ENCODE measurements at places on chromosomes 2 and 18.

- DNase-seq: no peak
Observed at GRCh38 chr18:13252686-13253410, 34.3 kb downstream of the LDLRAD4 start.

DNA sequence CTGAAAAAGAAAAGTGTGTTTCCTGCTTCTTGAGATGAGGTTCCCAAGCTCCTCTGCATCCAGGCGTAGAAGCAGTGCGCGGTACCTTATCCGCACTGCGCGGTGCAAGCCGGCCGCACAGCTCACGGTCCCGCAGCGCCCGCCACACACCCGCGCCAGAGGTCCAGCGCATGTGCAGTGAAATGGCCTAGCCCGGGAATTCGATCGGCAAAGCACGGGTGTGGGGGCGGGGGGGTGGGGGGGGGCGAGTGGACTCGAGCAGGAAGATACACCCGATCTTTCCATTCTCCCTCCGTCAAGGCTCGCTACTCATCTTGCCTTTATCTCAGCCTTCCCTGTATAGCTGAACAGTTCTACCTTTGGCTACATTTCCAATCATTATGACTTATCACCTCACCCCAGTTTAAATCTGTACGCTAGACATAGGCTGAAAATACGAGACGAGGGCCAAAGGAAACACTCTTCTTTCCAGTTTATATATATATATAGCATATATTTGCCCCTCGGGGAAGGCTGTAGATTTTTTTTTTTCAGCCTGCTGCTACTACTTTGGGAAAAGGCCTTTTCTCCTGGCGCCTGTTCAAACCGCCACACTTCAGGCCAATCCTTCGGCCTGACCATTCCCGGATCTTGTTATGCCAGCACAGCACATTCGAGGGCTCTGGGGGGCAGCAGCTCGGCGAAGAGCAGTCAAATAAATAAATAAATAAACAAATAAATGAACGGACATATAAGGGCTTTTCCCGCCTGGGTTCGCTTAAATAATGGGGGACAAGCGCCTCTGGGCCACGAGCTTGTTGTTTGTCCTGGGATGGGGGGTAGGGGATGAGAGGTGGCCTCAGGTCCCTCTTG lies 10.4 kb downstream of the HOXD8 start:
- DNase-seq: no peak

- DNase-seq: peak; percentile 78
Observed at GRCh38 chr2:113700186-113700841, 56.1 kb downstream of the SLC35F5 start.

- DNase-seq: no peak
Observed at GRCh38 chr2:201835066-201835465, 28.7 kb downstream of the CDK15 start.

DNA sequence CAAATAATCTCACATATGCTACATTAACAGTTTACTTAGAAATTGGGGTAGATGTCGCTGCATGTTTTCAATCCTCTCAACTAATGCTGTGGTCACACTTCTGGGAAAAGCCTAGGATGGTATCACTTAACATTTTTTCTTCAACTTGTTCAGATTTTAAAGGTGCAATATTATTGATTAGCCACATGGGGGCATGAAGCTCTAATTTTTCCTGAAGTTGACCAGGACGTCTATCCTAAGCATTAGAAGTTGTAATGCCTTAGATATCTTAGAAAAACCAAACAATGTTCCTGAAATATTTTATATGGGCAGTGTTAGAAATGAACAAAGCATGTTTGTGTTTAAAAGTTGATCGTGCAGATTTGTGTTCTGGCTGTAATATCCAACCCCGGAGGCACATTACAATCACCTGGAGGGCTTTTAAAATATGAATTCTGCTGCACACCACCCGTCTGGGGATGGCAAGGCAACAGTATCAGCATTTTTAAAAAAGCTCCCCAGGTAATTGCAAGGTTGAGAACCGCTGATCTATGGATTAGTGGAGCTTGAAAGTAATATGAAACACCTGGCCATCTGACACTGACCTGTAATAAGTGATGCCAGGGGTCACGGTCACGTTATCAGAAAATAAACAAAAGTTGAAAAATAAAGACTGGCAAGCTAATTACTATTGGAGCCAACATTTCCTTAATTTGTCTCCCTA lies 100.5 kb upstream of the LMAN1 start:
- no peak for DNase-seq

- DNase-seq: no peak
Observed at GRCh38 chr2:173739006-173739405, 226.2 kb downstream of the SP3 start.

- peak; percentile 83 for DNase-seq
Observed at GRCh38 chr2:47323009-47323821, 79.7 kb upstream of the MSH2 start.

DNA sequence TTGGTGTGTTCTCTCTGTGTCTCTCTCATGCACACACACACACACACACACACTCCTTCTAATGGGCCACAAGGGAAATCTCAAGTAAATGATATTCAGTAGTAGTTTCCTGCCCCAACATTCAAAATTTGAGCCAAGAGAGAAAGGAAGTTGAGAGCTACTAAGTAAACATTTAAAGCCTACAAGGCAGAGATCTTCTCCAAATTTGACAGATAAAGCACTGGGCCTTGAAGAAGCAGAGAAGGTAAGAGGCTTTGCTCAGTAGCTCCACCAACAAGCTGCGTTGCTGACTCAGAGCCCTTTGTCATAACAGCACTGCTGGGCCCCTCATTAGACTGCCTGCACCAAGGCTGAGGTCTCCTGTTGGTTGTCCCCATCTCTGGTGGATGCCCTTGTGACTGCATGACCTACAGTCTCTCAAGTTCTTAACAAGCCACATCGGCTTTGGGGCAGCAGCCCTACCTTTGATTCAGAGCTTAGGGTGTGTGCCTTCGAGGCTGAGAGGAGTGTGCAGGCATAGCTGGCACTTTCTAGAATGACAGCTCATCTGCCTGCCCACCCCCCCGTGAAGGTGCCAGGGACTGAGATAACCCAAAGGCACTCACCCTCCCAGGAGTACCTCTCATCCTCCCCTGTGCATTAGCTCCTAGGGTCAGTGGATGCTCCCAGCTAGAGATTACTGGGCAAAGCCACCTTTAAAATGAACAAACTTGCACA lies 32.3 kb upstream of the NEB start:
- DNase-seq: no peak

DNA sequence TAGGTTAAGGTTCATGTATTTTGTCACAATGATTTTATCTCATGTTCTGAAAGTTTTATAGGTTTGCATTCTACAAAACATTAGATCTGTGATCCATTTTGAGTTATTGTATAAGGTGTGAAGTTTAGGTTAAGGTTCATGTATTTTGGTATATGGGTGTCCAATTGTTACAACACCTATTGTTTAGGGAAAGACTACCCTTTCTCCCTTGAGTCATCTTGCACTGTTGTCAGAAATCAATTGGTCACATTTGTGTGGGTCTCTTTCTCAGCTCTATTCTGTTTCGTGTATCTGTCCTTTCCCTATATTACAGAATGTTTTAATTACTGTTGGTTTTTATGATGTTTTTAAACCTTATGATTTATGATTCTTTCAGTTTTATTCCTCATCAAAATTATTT lies 192.3 kb downstream of the MCFD2 start:
- DNase-seq: no peak

DNA sequence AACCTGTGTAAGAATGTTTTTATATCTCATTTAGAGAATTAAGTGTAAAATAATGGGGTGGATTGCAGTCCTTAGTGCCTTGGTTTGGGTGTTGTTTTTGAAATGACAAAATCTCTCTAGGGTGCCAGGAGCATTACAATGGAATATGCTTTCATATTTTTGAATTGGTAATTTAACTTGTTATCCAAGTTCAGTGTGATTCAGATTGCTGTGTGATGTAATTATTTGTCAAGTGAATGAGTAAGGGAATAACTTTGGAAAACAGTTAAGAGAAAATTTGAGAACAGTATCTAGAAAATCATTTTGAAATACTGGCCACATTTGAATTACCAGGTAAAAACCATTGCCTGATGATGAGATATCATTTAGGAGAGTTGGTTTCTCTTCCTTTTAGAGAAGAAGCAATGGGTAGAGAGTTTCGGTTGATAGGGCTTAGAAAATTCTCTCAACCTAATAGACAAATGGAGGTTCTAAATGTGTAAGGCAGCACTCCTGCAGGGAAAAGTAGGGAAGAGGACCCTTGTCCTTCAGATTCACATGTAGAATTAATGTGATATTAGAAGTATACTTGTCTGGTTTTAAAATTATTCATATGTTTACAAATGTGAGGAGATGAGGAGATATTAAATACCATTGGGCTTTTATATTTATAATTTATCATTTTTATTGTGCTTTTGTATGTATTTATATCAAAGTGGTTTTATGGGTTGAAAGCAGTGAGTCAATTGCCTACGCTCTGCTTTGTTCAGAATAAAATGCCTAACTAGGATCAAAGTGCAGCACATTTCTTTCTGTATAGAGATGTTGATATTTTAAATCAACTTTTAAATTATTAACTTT lies 124.8 kb downstream of the PHLPP1 start:
- no peak for DNase-seq

GRCh38 chr2:89000235-89000634 lies 308.8 kb downstream of the RPIA start:
- no peak for DNase-seq

- DNase-seq: no peak
Observed at GRCh38 chr2:226754821-226755604, 44.6 kb downstream of the IRS1 start.

DNA sequence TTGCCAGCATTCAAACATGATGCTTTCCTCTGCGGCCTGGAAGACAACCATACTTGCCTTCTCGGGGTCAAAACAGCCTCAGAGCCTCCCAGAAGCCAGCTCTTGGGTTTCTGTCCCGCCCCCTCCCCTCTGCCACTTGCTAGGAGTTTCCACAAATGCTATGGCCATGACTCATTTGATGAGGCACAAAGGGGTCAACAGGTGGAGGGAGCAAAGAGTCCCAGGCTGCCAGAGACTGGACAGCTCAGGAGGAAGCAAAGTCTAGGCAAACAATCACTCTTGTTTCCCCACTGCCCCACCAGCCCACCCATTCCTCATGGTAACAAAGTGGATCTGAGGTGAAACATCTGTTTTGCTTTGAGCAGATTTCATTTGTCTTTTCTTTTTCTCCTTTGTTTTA lies 551.1 kb downstream of the TNS1 start:
- DNase-seq: no peak

DNA sequence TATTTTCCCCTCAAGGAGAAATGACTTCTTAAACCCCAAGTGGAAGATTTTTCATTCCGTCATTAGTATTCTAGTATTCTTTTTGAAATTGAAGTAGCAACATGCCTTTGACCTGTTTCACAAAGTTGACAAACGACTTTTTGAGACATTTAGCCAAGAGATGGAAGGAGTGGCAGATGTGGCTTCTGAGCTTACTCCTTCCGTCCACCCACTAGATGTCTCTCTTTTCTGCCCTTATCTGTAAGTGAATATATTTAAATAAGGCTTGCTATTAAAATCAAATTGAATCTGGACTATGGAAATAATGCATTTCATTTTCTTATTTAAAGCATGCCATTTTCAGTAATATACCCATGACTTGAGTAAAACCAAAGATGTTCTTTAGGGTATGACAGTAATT lies 74.1 kb downstream of the ACTR3 start:
- DNase-seq: no peak

GRCh38 chr2:109160714-109161440 lies 31.9 kb downstream of the SH3RF3 start:
- no peak for DNase-seq

DNA sequence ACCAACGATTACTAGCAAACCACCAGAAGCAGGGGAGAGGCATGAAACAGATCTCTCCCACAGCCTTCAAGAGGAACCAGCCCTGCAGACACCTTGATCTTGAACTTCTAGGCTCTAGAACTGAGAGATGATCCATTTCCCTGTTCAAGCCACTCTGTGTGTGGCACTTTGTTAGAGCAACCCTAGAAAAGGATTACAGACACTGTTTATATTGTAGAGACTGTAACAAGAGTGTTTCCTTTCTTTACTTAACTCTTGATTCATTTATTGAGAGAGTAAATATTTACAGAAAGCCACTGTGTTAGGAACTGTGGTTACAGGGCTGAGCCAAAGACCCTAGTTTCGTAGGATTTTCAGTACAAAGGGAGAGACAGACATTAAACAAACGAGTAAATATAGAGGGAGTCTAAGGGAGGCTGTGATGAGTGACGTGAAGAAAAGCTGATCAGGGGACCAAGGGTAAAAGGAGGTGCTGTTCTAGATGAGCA lies 10.9 kb downstream of the CCDC68 start:
- no peak for DNase-seq

- DNase-seq: peak; percentile 61
Observed at GRCh38 chr2:128309280-128310093, 9.2 kb downstream of the HS6ST1 start.

DNA sequence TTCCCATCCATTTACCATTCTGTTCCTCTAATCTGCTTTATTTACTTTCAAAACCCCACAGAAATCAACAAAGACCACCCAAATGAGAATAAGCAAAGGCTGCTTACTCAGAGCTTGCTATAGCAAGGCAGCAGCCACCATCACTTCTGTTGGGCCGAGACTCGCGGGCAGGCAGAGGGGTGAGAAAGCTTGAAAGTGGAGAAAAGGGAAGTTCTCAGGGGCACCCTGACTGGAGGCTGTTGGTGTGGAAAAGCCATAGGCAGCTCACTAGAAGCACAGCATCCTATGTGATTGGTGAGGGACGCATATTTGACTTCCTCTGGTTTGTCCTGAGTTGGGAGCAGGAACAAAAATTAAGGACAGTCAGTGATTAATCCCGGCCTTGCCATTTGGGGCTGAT lies 269.7 kb upstream of the THSD7B start:
- DNase-seq: no peak

- DNase-seq: no peak
Observed at GRCh38 chr18:34767601-34768027, 57.5 kb downstream of the DTNA start.

DNA sequence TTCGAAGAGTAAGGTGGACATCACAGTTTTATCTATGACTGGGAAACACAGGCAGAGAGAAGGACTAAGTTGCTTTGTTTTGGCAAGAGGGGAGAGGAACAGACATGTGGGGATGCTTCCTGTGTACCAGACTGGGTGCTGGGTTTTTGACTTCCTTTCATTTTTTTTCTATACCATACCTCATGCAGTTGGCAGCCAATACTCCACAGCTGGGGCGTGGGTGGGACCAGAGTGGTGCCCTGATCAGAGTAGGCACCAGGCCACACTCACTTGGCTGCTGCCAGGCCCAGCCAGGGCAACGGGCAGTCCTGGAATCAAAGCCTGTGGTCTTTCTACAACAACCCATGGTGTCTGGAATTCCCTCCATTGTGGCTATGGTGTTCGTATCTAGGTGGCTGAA lies 45.2 kb downstream of the SH3RF3 start:
- no peak for DNase-seq

- DNase-seq: no peak
Observed at GRCh38 chr2:201969938-201970785, 63.5 kb upstream of the FZD7 start.

GRCh38 chr2:44680424-44680971 lies 261.0 kb upstream of the SIX3 start:
- DNase-seq: no peak

- DNase-seq: no peak
Observed at GRCh38 chr2:187143537-187143936, 294.6 kb upstream of the ZSWIM2 start.

GRCh38 chr2:197306696-197307040 lies 3.9 kb downstream of the ANKRD44 start:
- peak; percentile 74 for DNase-seq

Measured in activated effector memory CD4-positive, alpha-beta T cell treated with anti-CD3 and anti-CD28 coated beads, Interleukin-2, amount 50 U/mL, for 16 hours (primary cell).